Endothelial cell of coronary artery (primary cell): ENCODE measurements at places on chromosomes 12 and 14. TPM values are rescaled to one million over a fixed set of nuclear protein-coding genes. Genes with fewer than 3 reads are reported as not detected.

Gene DICER1
- 20.2 and 38.2 TPM in 2 replicates for total RNA-seq

Gene CCND2
- 28.2 and 29.9 TPM in 2 replicates for total RNA-seq

Gene MANSC4
- total RNA-seq = not detected in 2 replicates

Gene HELB
- 1.3 TPM in 2 replicates for total RNA-seq

Gene BDKRB2
- under 0.01 TPM in 2 replicates for total RNA-seq

Gene MYF5
- total RNA-seq = not detected in 2 replicates
